ENCODE measurements at places on chromosomes 4 and X.

DNA sequence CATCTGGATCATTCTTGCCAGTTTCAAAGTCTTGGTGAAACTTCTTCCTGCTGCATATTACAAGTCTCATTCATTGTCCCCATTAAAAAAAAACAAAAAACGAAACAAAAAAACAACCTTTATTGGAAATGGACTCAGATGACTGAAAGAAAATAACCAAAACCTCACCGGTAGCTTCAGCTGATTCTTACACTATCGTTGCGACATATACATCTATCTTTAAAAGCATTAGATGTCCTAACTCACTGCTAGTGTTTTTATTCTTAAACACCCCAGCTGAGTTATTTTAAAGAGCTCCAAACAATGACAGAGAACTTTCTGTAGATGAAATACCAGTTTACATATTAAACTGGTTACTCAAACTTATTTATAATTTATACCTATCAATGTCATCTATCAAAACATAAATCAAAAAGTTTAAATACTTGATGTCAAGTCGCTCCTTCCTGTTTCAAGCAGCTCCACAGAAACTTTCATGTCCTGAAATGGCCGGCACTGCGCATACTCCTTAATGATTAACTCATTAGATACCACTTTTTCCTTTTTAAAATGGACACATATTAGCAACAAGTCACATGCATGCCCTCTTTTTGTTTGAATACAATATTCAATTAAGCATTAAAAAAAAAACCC is 87.2 kb downstream of the HPRT1 start:
- H3K27ac ChIP-seq, result no peak overlapping the region
- no peak overlapping the region for H3K4me3 ChIP-seq
- peaks cover 23% of the 10 kb centered on the region for H3K4me1 ChIP-seq

DNA sequence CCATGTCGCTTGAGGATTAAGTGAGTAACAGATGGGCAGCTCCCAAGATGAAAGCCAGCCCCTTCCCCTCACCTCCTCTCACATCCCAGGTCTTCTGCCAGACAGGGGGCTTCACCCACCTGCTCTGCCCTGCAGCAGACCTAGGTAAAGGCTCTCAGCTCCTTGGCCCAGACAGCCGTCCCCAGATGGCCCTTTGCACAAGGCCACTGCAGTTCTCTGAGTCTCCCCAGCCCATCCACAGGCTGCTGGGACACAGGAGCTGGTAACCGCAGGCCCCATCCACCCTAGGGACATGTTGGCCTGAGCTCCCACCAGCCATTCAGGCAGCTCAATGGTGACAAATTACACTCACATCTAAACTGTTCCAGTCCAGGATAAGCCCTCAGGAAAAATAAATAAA is 15.3 kb downstream of the C4orf50 start:
- H3K27me3 ChIP-seq, result peaks cover 14% of the 10 kb centered on the region
- no peak overlapping the region for H3K4me3 ChIP-seq
- no peak for DNase-seq
- H3K27ac ChIP-seq, result no peak overlapping the region
- H3K4me1 ChIP-seq, result peaks cover 3% of the 10 kb centered on the region

DNA sequence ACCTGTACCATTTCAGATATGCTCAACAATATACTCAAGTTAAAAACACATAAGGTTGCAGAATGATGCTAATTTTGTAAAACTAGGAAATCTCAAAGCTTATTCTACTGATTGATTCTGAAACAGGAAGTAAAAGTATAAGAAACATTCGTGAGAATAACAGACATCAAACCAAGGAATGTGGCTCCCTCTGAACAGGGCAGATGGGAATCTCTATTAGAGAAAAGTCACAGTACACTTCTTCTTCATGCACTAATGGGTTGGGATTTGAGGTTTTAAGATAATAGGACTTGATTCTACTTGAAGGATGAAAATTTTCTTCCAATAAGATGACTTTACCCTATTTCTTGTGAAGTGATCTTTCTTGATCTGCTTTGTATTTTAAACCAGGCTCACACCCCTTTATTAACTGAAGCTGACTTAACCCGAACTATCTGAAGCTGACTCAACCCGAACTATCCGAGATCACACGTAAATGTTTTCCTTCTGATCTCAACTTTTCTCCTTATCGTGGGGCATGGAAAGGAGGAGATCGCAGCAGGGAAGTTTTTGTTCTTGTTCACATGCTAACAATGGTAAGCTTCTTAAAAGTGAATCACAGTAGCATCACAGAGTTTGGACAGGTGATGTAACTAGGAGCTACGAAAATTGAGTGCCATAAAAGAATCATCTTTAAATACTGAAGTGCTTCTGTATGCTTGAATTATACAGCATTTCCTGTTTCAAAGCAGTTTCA is 363.1 kb upstream of the ZFP42 start:
- no peak overlapping the region for H3K4me3 ChIP-seq
- H3K27me3 ChIP-seq, result no peaks in the 10 kb centered on the region
- H3K4me1 ChIP-seq, result no peaks in the 10 kb centered on the region
- no peaks in the 10 kb centered on the region for H3K36me3 ChIP-seq
- no peak for DNase-seq
- no peak overlapping the region for H3K27ac ChIP-seq

GRCh38 chrX:2894885-2895292 is 34.2 kb downstream of the ARSD start:
- no peak overlapping the region for H3K4me3 ChIP-seq
- no peak overlapping the region for H3K27ac ChIP-seq
- H3K36me3 ChIP-seq, result no peaks in the 10 kb centered on the region

- no peak overlapping the region for H3K4me3 ChIP-seq
- H3K4me1 ChIP-seq, result peaks cover 42% of the 10 kb centered on the region
- no peaks in the 10 kb centered on the region for H3K27me3 ChIP-seq
- no peak overlapping the region for H3K27ac ChIP-seq
- peak; percentile 4 for DNase-seq
These were observed 25.9 kb upstream of the SPON2 start for GRCh38 chr4:1198098-1198844.

DNA sequence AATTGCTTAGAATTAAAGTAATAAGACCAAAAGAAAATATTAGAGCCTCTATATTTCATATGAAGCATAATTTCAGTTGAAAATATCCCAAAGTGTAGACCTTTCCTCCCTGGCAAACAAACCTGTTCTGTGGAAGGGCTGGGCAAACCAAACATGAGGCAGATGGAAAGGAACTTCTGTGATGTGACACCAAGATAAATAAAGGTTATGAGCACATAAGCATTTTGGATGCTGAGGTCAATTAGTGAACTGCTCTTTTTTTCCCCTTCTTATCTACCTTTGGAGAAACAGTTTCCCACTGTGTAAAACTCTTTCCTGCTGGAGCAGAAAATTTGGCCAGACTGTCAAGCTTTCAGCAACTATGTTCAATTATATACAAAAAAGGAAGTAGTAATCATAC is 109.6 kb upstream of the STIM2 start:
- peaks cover 3% of the 10 kb centered on the region for H3K27me3 ChIP-seq
- peaks cover 19% of the 10 kb centered on the region for H3K4me1 ChIP-seq
- H3K4me3 ChIP-seq, result no peak overlapping the region
- no peak for DNase-seq
- no peak overlapping the region for H3K27ac ChIP-seq

GRCh38 chr4:102216666-102217065 is 128.6 kb downstream of the SLC39A8 start:
- H3K27me3 ChIP-seq, result peaks cover 13% of the 10 kb centered on the region
- no peak for DNase-seq
- H3K36me3 ChIP-seq, result no peaks in the 10 kb centered on the region
- H3K27ac ChIP-seq, result no peak overlapping the region
- no peak overlapping the region for H3K4me3 ChIP-seq
- no peaks in the 10 kb centered on the region for H3K4me1 ChIP-seq

DNA sequence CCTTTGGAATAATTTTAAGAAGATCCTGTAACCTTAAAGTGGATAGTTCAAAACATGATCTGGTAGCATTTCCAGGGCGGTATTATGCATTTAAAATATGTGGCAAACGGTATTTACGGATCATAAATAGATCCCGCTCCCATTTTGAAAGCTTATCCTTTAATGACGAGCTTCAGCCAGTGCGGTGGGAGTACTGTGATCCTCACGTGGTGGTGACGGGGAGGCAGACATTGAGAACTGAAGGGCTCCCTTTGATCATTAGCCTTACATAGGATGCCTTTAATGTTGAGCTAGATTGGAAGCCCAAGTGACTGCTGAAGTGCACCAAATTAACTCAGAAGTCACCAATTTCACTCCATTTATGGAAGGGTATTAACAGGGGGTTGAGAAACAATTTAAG is 56.9 kb downstream of the KIT start:
- no peaks in the 10 kb centered on the region for H3K36me3 ChIP-seq
- no peak for DNase-seq
- H3K27me3 ChIP-seq, result no peaks in the 10 kb centered on the region
- no peak overlapping the region for H3K4me3 ChIP-seq

GRCh38 chr4:40881096-40881495 is 131.3 kb downstream of the NSUN7 start:
- no peaks in the 10 kb centered on the region for H3K36me3 ChIP-seq
- DNase-seq, result no peak
- H3K4me1 ChIP-seq, result no peaks in the 10 kb centered on the region

All from activated CD4-positive, alpha-beta memory T cell treated with anti-CD3 and anti-CD28 coated beads, Interleukin-2, amount 10 ng/mL, durations not matched to agents 7 days and 5 days (primary cell).